NCI-H1092 (cell line): ENCODE measurements at places on chromosomes 1 and 21.
A peak's percentile ranks its signal among the peaks of the same experiment; 100 is the strongest.

DNA sequence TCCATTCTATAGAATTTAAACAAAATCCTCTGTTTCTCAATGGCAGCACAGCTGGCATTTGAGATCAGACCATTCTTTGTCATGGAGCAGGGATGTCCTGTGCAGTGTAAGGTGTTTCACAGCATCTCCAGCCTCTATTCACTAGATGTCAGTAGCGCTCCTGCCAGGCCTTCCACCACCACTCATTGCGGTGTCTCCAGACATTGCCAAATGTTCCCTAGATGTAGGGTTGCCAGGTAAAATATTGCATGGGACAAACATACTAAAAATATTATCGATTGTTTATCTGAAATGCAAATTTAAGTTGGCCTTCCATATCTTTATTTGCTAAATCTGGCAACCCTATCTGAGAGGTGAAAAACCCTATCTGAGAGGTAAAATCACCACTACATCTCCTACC, 11.7 kb downstream of the ITLN2 start:
- no peak for DNase-seq

GRCh38 chr21:38718481-38718880, 87.2 kb upstream of the ETS2 start:
- DNase-seq = no peak

DNA sequence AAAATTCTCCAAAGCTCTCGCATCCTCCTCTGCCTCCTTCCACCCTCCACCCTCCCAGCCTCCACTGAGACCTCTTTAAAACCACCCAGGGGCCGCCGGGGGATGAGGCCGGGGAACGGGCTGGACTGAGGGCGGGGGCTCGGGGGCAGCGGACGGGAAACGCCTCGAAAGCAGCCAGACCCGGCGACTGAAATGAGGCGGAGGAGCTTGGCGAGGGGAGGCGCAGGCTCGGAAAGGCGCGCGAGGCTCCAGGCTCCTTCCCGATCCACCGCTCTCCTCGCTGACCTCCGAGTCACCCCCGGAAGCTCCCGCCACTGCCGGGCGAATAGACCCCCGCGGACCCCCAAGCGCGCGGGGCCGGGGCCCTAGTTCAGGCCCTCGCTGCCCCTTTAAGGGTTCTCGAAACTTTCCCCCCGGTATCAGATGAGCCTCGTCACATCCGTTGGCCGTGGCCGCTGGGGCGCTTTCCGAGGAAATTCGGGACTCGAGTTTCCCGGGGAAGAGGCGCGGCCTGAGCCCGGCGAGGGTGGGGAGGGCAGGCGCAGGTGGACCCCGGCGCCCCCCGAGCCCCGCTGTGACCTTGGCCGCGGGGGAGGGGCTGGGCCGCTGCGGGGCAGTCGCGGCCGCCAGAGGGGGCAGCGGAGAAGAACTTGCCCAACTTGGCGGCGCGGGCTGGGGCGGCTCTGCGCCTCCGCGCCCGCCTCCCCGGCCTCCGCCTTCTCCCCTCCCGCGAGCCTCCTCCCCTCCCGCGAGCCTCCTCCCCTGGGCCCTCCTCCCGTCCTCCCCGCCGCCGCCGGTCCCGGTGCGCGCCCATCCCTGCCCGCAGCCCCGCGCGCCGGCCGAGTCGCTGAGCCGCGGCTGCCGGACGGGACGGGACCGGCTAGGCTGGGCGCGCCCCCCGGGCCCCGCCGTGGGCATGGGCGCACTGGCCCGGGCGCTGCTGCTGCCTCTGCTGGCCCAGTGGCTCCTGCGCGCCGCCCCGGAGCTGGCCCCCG, at the start of gene BACE2:
Gene BACE2 (plus strand): TSS at position 813 of the 995 bp plus-strand sequence. CDS start 104 bp downstream, at position 917.
- DNase-seq = peak; percentile 19

GRCh38 chr1:192066202-192066601, 92.1 kb upstream of the RGS18 start:
- no peak for DNase-seq

- no peak for DNase-seq
These were observed 374.9 kb downstream of the NTNG1 start for GRCh38 chr1:107515702-107516101.

DNA sequence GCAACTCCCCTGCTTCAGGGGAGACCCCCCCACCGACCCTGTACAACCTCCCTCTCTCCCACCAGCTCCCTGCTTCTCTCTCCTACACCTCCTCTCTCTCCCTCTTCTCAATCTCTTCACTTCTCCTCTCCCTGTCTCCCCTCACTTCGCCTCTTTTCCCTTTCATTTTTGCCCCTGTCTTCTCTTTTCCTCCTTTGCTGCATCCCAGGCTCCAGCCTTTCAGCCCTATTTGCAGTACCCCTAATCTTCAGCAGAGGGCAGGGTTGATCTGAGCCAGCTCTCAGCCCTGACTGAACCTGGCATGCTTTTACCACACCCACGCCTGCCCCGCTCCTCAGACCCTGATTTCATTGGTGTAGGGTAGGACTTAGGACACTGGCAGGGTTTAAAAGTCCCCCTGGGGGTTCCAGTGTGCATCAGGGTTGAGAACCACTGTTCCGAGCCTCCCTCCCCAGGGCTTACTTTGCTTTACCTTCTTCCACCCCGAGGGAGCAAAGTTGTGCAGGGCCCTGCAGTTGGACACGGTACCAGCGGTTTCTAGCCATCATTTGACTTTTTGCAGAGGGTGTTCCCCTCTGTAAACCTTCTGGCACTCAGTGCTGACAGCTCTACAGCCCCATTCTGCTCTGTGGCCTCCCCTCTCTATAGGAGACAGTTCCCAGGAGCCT, 67.3 kb upstream of the CNTN2 start:
- DNase-seq = peak; percentile 25

GRCh38 chr1:85748120-85748519, 39.9 kb upstream of the ZNHIT6 start:
- no peak for DNase-seq

GRCh38 chr1:93579891-93580290, 101.7 kb downstream of the BCAR3 start:
- no peak for DNase-seq

GRCh38 chr1:215605011-215605621, 38.0 kb downstream of the KCTD3 start:
- no peak for DNase-seq

DNA sequence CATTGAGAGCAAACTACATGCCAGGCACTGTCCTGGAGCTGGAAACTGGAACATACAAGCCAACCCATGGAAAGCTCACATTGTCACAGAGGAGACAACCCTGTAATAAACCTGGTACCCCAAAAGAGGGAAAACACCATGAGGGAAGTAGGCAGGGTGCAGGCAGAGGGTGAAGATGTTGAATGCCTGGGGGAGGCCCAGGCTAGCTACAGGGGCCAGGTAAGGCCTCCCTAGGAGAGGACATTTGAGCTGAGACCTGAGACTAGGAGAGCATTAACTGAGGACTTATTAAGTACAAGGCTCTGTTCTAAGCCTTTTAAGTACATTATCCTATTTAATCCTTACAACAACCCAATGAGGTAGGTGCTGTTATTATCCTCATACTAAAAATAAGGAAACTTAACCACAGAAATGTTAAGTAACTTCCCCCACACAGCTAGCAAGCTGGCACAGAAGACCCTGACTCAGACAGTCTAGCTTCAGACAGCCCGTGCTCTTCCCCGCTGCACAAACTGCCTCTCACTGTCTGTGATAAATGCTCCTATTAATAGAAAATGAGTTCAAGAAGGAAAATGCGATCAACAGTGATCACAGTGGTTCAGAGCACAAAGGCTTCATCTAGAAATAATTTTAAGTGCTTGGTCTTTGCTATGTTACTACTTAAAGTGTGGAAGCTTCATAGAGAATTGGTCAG, 41.8 kb downstream of the ZNF281 start:
- no peak for DNase-seq

- DNase-seq = no peak
These were observed 9.1 kb upstream of the PLA2G2C start for GRCh38 chr1:20195462-20195780.

DNA sequence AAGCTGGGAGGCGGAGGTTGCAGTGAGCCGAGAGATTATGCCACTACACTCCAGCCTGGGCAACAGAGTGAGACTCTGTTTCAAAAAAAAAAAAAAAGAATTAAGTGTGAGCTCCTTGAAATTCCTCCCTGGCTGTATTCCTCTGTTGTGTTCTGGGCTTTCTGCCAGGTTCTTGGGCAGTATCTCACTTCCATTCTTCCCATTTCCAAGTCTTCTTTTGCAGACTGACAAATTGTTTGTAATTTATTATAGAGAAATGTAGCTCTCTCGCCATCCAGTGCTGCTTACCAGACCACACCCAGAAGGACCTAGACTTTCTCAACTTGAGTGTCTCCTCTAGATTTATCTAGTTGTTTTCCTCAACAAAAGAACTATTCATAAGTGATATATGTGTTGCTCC, 105.0 kb upstream of the ADGRL2 start:
- DNase-seq = no peak

GRCh38 chr1:237901299-237901934, 10.7 kb upstream of the ZP4 start:
- no peak for DNase-seq
